ENCODE measurements at places on chromosomes 5 and 9.

- no peak for DNase-seq
These were observed 4.2 kb downstream of the MELK start for GRCh38 chr9:36576866-36577265.

- no peak for DNase-seq
These were observed 8.5 kb downstream of the GAS1 start for GRCh38 chr9:86938780-86939179.

- DNase-seq = no peak
These were observed 144.6 kb downstream of the DOCK2 start for GRCh38 chr5:169781420-169782345.

DNA sequence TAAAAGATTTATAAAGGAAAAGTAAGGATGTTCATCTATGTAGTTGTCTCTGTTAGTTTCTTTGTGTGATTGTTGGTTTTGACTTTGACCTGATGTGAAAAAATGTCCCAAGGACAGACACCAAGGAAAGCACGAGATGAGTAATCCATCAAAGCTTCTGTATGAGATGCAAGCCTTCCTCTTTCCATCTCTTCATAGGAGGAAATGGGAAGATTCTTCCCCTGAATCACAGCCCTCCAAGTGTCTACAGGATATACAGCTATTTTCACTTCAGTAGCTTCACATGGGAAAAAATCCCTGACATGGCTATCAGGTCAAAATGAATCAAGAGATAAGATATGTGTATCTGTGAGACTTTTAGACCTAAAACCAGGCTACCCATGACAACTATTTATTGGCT is 29.0 kb upstream of the CEMIP2 start:
- no peak for DNase-seq

- DNase-seq = no peak
These were observed 139.3 kb upstream of the ALDH1B1 start for GRCh38 chr9:38253200-38253599.

GRCh38 chr5:106796081-106796480 is 874.7 kb downstream of the EFNA5 start:
- DNase-seq = no peak

GRCh38 chr5:140338336-140338735 is 8.1 kb downstream of the HBEGF start:
- no peak for DNase-seq

GRCh38 chr9:107410420-107410819 is 79.1 kb downstream of the KLF4 start:
- DNase-seq = no peak

- no peak for DNase-seq
These were observed 58.6 kb downstream of the SLC22A5 start for GRCh38 chr5:132428147-132428482.
